ENCODE measurements at places on chromosomes 3 and 15. TPM values are rescaled to one million over a fixed set of nuclear protein-coding genes. Genes with fewer than 3 reads are reported as not detected.

Gene MAP6D1
- 3.2 TPM for total RNA-seq

Gene PLCH1
- not detected for total RNA-seq

Gene CCDC39
- total RNA-seq, result not detected

Gene SMAD6
- total RNA-seq, result 12.5 TPM

DNA sequence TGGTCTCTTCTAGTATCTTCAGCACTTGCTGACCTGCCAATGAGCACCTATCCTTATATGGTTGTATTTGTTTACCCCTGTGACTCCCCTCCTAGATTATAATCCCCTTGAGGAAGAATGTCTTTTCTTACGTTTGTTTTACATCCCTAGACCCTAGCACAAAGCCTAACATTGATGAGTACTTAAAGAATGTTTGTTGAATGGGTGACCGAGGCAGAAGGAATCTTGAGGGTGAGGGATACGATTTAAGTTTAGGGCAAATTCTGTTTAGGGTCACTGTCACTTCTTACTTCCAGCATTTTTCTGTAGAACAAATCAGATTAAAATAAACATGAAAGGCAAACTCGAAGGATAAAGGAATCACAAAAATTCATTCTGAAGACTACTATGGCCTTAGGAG lies 80.9 kb upstream of the FAM98B start:
- no peak for DNase-seq

GRCh38 chr3:77055841-77056341 lies 16.0 kb downstream of the ROBO2 start:
- no peak for DNase-seq

GRCh38 chr15:31004220-31004733 lies 12.8 kb upstream of the MTMR10 start:
- DNase-seq, result peak; percentile 88

DNA sequence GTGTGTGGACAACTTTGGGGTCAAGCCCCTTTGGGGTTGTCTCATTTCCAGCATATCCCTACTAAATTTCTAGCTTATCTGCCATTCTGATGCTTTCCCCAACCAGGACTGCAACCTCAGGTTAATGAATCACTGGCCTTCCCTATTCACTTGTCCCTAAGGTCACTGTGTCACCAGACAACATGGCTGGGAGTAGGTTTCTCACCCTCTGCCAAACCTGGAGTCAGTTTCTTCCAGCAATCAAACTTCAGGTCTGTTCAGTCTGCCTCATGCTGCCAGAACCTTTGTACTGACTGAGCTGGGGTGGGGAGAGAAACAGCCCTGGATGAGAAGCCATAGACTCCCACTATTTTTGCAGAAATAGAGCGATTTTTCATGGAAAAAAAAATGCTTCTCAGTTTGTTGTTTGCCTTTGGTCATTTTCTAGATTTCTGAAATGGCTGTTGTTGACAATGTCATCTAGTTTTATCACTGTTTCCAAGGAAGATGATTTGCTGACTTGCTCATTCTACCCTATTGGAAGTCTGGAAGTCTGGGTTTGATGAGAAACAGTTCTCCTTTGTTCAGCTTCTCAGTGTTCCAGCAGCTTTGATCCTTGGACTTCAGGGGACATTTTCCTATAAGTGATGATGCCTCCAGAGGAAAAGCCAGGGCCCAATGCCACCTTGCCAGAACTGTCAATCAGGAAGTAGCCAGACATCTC lies 74.8 kb upstream of the IL12A start:
- no peak for DNase-seq

DNA sequence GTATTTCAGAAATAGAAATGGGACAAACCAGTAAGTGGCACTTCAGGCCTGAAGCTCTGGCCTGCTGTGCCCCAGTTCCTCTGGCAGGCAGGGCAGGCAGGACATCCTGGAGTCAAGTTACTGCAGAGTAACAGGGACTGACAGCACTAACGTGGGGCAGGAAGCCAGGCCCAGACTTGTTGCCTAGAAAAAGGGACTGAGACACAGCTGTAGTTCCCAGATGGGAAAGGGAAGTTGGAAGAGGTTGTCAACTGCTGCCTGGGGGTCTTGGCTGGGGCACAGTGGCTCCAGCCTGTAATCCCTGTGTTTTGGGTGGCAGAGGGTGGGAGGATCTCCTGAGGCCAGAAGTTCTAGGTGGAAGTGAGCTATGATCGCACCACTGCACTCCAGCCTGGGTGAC lies 171.9 kb downstream of the FMN1 start:
- peak; percentile 80 for DNase-seq

DNA sequence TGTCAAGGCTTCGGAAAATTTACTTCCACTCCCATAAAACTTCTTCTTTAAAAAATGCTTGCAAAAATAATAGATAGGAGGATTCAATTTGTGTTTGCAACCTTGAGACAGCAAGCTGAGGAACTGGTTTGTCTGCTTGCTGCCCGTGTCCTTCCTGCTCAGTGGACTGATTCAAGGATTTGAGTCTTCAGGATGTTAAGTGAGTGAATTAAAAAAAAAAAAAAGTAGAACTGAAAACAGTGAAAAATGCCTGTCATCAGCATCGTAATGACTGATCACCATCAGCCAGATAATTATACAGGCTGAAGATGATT lies 453.7 kb downstream of the FGF12 start:
- DNase-seq, result no peak

DNA sequence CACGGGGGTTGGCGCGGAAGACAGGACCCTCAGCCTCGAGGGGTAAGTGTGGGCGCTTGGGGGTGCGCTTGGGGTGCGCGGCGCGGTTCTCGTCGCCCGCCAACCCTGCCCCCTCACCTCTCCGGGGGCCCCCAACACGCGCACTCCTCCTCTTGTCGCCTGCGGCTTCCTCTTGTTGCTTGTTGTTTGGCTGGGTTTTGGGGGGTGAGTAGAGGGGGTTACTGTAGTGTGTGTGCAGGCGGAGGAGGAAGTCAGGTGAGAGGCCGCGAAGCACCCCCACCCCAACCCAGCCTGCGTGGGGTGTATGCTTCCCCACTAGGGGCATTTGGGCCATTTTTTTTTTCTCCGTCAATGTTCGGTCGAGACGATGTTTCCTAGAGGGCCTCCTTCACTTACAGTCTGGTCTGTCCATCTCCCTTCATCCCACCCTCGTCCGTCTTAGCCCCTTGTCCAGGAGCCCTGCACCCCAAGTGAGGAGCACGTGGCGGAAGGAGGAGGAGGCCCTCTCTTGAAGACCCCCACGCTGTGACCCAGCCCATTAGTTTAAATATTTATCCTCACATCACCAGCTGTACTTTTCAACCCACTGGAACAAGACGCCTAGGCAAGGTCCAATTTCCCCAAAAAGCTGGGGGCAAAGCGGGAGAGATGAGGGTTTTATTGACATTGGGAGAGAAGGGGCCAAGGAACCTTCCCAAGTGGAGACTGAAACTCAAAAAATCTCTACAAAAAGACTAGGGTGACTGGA lies 20.4 kb upstream of the SATB1 start:
- DNase-seq, result no peak

GRCh38 chr3:43206632-43207031 lies 79.7 kb upstream of the SNRK start:
- no peak for DNase-seq

DNA sequence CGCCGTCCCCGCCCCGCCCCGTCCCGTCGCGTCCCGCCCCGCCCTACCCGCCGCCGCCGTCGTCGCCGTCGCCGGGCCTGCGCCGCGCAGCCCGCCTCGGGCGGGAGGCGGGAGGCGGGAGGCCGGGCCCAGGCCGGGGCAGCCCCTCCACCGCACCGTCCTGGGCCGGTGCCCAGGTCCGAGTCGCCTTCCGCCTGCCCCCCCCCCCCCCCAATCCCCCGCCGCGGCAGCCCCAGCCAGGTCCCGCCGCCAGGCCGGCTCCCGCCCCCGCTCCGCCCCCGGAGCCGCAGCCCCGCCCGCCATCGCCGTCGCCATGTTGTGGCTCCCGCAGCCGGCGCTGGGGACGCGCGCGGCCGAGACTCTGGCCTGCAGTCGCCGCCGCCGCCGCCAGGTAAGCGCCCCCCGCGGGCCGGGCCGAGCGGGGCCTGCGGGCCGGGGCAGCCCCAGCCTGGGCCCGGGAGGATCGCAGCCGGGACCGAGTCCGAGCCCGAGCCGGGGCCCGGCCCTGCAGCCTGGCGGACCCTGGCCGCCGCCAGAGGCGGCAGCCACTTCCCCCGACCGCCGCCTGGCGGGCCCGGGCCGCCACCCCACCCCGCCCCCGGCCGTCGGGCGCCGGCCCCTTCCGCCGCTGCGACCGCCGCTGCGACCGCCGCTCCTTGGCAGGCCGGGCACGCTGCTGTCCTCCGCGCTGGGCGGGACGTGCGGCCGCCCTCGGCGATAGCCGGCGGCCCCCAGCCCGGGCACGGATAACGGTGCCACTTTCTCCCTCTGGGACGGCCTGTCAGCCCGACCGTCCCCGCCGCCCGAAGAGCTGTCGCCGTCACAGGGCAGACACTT lies at the start of gene ZNF592:
ZNF592 (plus strand) TSS at position 319 of the 837 bp plus-strand sequence. CDS start 34,084 bp downstream, outside the sequence.
- peak; percentile 67 for DNase-seq

DNA sequence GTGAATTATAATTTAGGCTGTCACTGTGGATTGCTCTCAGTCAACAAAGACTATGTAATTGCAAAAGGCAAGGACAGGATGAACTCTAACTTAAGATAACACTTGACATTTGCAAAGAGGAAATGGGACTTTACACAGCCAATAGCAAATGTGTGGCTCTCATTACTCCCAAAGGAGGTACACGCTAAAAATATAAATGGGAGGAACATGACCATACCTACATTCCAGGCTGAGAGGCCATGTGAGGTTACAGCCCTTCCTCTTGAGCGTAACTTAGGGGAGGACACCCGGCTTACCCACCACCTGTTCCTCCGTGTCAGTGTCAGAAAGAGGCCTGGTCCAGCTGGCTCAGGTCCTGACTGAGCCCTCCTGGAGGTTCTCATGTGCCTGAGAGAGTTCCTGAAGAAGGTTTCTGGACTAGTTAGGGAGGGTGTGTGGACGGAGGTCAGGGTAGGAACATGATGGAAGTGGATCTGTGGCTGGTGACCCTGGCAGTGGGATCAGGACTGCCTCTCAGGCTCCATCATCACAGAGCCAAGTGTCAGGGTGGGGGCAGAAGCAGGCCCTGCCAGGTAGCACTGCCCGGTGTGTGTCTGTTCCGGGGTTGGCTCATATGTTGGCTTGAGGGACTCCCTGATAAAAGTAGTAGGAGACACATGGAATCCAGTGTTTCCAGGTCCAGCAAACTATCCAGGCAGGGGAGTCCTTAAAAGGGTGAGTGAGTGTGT lies 7.9 kb downstream of the POPDC2 start:
- DNase-seq, result no peak

- DNase-seq, result peak; percentile 76
Measured at GRCh38 chr3:23567917-23568316, 237.8 kb upstream of the UBE2E1 start.

DNA sequence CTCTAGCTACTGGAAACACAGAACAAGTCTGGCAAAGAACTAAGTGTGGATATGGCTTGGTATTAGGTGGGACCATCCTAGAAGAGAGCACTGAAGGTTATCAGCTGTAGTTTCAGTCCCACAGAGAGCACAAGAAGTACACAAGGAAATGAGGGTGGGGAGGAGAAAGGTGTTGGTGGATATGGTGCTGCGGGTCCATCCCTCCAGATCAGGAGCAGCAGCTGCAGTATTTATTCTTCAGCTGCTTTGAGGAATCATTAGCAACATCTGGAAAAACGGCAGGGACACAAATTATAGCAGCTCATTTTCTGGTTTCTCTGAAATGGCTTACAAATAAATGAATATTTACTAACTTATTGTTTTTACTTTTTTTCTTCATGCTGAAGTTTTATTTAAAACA lies 29.0 kb downstream of the CD80 start:
- DNase-seq, result no peak

DNA sequence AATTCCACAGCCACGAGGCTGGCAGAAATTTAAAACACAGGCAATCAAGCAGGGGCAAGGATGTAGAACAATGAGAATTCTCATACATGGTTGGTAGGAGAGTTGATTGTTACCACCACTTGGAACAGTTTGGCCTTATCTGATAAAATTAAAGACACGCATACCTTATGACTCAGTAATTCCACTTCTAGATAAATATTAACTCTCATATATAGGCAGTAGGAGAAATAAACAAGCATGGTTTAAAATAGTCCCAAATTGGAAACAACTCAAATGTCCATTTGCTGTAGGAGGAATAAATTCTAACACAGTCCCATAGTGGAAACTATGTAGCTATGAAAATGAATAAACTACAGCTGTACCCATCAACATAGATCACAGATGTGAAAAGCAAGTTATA lies 42.3 kb upstream of the USP3 start:
- peak; percentile 85 for DNase-seq

GRCh38 chr3:71047616-71048531 lies 535.7 kb downstream of the FOXP1 start:
- DNase-seq, result peak; percentile 72

DNA sequence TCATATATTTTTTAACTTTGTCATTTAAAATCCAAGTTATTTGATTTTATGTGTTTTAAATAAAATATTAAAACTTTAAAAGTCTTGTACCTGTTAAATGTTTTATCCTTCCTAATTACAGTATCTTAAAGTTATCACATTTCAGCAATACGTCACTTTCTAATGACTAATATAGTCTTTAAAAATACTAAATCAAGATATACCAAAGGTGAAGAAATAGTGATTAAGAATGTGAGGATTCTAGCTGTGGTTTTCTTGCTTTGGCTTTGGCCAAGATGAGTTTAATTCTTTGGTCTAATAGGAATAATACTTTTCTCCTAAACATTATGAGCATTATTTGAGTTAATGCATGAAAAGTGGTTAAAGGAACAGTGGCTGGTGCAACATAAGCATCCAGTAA lies 13.9 kb downstream of the SETD5 start:
- no peak for DNase-seq

Measured in endothelial cell of umbilical vein (primary cell).